T-cell (primary cell): ENCODE measurements at places on chromosomes 11 and 22.

DNA sequence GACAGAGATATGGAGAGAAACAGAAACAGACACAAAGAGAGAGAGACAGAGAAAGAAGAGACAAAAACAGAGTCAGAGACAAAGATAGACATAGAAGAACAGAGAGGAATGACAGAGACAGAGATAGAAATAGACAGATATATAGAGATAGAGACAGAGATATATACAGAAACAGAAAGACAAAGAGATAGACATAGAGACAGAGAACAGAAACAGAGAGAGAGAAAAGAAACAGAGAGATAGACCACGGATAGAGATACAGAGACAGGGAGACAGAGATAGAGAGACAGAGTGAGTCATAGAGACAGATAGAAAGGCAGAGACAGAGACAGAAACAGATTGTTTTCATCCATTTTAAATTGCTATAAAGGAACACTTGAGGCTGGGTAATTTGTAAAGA lies 12.3 kb upstream of the MPEG1 start:
- no peak for DNase-seq

DNA sequence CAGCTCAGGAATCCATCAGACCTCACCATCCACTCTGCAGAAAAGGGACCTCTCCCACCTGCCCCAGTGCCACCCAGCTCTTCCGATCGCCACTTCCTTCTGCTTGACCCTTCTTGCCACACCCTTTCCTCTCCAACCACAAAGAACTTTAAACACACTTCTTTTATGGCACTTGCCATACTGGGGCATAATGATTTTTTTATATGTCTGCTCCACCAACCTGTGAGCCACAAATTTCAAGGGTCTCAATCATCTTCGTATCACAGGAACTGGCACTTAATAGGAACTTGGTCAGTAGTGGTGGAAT lies 11.7 kb upstream of the MYH9 start:
- no peak for DNase-seq

GRCh38 chr11:3126207-3126865 lies 38.8 kb downstream of the OSBPL5 start:
- no peak for DNase-seq

DNA sequence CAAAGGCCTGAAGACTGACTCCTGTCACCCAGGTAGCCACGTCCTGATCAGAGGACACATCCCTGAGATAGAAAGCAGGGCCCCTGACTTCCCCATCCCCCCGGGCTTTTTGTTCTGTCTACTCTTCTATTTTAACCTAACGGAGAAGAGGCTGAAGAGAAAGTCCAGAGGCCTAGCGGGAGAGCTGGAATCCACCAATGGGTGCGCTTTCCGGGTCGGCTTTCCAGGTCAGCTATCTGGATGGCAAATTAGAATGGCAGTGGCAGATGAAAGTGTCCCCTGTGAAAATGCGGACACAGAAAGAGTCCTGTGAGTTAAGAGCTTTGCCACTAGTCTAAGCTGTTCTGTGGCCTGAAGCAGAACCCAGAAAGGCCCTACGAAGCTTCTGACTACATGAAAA lies 13.1 kb upstream of the SERPING1 start:
- DNase-seq: no peak

DNA sequence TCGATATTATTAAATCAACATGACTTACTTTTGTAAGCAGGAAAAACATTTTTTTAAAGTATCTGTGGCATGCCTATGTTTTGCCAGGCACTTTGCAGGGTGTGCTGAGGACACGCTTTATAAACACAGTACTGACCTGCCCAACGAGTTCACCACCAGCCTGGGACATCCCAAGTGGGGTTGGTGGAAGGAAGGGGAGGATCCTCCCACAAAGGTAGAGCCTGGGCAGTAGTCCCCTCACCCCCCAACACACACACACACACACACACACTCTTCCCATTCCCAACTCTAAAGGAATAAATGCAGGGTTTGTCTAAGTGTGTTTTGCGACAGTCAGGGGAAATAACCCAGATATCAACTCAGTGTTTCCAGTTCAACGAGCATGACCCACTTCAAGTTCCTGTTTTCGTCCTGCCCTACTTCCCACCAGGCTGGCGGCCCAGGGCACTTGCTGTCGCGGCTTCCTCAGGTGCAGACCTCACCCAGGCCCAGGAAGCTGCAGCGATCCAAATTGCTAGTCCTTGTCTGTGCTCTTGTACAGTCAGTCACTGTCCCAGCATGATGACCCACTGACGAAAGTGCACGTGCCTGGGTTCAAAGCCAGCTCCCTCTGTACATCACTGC lies 3.1 kb downstream of the CERK start:
- DNase-seq: peak; percentile 74

DNA sequence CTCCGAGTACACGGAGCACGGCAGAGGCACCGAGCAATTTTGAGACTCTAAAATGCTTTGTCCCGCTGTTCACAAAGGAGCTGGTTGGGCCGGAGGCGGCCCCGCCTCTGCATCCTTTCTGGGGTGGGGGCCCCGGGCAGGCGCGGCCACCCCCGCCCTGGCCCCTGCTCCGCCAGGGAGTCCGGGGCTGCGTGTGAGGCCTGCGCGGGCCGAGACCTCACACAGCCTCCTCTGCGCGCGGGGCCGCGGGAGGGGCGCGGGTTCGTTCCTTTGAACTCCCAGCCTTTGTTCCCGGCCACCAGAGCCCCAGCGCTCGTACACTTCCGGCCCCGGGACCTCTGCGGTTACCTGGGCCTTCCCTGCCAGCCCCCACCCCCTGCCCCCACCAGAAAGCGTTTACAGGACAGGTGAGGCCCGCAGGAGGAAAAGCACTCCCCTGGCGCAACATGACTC lies 1.6 kb downstream of the FGF19 start:
- no peak for DNase-seq

GRCh38 chr11:75033916-75034315 lies 45.2 kb downstream of the NEU3 start:
- no peak for DNase-seq

DNA sequence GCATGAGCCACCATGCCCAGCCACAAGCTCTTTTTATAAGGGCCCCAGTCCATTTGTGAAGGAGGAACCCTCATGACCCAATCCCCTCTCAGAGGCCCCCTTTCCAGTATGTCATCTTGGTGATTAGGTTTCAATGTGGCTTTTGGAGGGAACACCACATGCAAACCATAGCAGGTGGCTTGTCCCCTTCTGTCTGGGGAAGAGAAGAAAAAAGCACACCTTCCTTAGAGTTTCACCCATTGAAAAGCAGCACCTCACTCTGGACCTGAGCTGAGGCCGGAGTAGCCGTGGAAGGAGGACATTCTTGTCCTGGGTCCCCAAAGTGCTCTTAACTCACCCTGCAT lies 25.4 kb downstream of the NEAT1 start:
- DNase-seq: no peak

DNA sequence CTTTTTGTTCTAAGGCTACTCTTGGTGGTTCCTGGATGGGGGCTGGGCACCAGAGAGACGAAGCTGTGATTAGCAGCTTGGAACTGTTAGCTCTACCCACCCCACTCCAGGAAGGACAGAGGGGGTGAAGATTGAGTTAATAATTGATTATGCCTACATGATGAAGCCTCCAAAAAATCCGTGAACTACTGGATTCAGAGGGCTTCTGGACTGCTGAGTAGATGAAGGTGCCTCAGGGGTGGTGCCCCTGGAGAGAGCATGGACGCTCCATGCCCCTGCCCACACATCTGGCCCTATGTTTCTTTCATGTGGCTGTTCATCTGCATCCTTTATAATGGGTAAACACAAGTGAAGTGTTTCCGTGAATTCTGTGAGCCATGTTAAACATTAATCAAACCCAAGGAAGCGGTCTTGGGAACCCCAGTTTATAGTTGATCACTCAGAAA lies 47.3 kb upstream of the CYP2D6 start:
- DNase-seq: no peak

DNA sequence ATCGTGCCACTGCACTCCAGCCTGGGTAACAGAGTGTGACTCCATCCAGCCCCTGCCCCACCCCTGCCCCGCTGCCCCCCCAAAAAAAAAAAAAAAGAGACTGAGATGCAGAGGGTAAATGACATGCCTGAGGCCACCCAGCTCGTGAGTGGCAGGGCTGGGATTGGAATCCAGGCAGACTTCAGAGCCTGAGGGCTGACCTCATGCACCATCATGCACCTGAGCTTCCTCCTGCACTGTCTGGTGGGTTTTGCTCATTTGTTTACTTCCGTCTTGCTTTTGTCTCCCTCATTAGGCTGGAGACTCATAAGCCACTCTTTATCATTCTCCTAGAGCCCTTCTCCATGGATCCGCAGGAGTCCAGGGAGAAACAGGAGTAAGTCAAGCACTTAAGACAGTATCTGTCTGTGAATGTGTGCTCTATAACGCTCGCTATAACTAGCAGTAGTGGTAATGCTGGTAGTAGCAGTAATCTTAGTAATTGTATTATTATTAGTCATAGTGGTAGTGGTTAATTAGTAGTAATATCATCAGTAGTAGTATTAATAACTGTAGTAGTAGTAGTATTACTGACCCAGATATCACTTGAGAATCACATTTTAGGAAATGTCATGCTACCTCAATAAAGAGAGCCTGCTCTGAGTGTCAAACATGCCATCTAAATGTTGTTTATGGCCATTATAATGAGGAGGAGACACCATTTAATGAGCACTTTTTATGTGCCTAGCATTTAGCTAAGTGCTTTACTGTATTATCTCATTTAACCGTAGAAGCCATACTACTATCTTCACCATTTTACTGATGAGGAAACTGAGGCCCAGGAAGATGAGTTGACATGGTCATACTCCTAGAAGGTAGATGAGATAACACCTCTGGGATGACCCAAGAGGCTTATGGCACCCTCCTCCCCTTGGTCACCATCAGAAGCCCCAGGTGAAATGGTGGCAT lies 85.0 kb downstream of the NAT10 start:
- no peak for DNase-seq

GRCh38 chr11:64284962-64285884 lies at the start of gene GPR137:
Gene GPR137 (plus strand): TSS chr11:64285848. CDS start chr11:64286525, 677 bp downstream.
- DNase-seq: peak; percentile 96

- no peak for DNase-seq
Measured at GRCh38 chr22:41234815-41235695, 5.7 kb downstream of the CHADL start.

DNA sequence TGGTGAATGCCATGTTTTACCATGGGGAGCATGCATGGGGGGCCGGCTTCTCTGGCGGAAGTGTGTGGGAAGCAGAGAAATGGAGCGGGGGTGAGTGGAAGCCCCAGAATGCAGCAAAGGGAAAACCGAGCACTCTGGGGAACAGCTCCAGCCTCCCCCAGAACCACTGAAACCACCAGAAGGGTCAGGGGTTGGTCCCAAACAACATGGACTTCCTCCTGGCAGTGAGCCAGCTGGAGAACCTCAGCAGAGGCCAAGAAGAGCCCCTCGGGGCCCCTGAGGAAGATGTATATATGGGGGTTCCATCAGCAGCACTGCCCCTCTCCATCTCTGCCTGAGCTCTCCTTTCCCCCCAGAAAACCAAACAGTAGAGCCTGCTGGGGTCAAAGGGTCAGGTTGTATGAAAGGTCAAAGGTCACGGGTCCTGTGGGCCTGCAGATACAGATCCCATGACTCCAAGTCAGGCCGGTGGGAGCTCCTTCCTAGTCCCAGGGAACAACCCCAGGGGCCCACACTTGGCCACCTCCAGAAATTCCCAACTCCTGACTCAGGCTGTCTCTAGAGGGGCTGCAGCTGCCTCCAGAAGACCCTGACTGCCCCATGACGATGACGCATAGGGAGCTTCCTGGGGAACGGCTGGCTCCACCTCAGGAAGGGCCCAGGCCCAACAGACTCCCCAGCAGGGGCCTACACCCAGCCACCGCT lies 48.5 kb upstream of the TIMP3 start:
- DNase-seq: no peak

GRCh38 chr11:35838071-35838470 lies 105.8 kb upstream of the LDLRAD3 start:
- DNase-seq: no peak

DNA sequence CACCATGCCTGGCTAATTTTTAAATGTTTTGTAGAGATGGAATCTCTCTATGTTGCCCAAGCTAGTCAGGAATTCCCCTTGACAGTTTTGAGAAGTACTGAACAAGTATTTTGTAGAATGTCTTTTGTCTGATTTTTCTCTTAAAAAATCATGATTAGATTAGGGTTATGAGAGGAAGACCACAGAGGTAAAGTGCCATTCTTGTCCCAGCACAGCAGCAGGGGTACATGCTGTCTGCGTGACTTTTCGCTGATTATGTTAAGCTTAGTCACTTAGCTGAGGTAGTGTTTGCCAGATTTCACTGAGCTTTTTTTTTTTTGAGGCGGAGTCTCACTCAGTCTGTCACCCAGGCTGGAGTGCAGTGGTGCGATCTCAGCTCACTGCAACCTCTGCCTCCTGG lies 13.6 kb upstream of the NUP160 start:
- no peak for DNase-seq

DNA sequence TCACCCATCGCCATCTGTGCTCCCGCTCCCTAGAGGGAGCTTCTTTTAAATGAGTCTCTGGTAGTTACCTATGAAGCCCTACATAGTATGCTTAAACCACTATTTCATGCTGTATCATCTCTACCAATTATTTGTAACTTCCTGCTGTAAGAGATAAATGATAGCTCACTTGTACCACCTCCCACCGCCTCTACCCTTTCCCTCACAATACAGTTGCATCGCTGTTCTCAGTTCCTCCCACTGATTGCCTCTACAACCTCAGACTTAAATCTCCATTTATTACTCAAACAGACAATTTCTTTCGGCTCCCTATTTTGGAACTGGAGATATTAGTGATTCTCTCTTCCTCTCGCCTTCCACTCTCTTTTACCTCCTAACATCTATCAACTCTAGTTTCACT lies 222.9 kb upstream of the ZC3H12C start:
- DNase-seq: no peak

DNA sequence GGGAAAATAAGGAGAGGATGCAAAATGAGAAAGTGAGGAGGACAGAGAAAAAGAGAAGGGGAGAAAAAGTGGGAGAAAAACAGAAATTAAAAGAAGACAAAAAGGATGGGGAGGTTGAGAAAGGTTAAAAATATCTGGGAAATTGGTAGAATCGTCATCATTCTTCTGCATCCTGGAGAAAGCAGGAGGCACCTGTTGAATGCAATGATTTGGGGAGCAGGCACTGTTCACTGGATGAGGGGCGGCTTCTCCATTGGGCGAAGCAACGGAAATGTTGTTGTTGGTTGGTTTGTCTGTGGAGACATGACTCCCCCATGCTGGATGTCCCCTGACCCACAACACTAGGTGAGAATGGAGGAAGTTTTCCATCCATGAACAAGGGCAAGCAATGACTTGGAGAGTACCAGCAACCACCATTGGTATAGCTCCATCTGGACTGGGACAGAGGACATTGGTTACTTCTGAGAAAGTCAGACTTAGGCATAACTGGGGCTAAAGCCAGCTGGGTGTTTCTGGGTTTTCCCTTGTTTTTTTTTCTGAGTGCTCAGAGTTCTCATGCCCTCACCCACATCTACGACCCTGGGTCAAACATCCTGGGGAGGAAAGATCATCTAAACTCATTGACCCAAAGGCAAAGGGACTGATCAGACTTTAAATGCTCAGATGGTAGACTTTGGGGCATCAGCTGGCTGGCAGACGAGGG lies 11.9 kb upstream of the CD44 start:
- DNase-seq: no peak
